ENCODE measurements at places on chromosomes 11 and 22.

DNA sequence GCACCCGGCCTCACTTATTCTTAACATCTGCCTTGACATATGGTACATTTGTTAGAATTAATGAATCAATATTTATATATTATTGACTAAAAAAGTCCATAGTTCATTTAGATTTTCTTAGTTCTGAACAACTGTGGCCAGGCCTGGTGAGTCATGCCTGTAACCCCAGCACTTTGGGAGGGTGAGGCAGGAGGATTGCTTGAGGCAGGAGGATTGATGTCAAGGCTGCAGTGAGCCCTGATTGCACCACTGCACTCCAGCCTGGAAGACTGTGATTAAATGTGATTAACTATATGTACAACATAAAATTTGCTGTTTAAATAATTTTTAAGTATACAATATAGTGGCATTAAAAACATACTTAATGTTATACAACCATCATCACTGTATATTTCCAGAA, 5.6 kb downstream of the UVRAG start:
- DNase-seq = no peak

- no peak for DNase-seq
Measured at GRCh38 chr11:131584785-131585592, 214.6 kb downstream of the NTM start.

GRCh38 chr22:19492504-19493174, 12.9 kb downstream of the CDC45 start:
- DNase-seq = no peak

DNA sequence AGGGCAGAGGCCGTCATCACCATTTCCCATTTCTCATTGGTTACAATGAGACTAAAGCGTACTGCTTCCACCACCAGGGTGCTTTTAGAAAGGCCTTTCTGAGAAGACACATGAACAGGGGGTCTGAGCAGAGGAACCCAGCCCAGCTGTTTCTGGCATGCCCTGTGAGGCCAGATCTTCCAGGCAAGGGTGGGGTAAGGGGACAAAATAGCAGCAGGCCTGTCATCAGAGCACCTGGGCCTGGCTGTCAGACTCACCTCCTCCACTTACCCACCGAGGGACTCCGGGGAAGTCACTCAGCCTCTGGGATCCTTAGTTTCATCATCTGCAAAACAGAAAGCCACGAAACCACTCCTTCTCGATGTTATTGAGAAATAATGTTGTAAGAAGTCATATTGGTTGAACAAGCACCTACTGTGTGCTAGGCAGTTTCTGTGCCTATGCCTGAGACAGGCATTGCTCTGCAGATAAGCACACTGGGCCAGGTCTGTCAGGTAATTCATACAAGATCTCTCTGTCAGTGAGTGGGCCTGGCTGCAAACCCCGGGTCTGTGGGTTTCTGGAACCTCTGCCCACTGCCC, 8.8 kb upstream of the WNT11 start:
- no peak for DNase-seq

DNA sequence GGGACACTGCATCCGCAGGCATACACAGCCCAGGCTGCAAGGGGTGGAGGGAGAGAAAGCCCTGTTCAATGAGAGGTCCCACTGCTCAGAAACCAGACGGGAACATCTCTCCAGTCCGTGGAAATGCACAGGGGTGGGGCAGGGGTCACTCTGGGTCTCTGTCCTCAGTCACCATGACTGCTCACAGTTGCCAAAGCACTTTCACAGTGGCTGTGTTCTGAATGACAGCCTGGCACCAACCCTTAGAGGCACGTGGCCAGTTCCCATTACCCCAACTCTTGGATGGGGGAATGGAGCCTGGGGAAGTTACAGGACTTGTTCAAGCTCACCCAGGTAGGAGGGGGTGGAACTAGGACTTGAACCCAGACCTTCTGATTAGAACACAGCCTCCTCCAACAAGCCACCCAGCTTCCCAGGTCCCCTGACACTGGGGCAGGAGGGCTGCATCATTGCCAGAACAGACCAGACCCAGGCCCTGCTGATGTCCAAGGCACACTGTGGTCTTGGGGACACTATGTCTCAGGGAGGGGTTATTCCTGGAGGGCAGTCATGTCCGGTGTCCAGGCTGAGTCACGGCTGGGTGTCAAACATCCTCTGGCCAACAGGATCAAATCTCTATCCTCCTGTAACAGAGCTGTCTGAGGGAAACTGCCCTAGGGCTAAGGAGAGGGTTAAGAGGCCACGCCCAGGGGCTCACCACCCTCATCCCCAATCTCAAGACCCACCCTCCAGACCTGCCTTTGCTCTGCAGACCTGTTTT, 8.2 kb downstream of the ZNF70 start:
- no peak for DNase-seq

GRCh38 chr11:46315783-46316563, 31.3 kb upstream of the DGKZ start:
- no peak for DNase-seq

DNA sequence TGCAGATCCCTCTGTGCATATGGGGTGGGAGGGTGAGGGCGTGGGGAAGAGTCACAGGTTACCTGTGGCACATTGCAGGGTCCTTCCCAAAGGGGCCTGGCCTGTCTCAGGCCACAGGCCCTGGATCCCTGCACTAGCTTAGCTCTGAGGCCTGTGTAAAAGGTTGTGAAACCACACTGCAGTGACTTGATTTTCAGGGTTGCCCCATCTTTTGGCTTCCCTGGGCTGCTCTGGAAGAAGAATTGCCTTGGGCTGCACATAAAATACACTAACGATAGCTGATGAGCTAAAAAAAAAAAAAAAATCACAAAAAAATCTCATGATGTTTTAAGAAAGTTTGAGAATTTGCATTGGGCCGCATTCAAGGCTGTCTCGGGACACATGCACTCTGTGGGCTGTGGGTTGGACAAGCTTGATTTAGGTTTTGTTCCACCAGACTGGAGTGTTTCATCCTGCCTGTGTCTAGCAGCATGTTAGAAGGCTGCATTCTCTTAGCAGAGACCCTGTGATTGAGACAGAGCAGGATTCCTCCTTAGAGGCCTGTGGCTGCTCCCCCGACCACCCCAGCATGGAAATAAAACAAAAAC, 35.9 kb upstream of the TREH start:
- no peak for DNase-seq

- no peak for DNase-seq
Measured at GRCh38 chr11:115925568-115926090, 421.4 kb upstream of the CADM1 start.

- no peak for DNase-seq
Measured at GRCh38 chr11:65692367-65692766, 19.7 kb upstream of the KAT5 start.

DNA sequence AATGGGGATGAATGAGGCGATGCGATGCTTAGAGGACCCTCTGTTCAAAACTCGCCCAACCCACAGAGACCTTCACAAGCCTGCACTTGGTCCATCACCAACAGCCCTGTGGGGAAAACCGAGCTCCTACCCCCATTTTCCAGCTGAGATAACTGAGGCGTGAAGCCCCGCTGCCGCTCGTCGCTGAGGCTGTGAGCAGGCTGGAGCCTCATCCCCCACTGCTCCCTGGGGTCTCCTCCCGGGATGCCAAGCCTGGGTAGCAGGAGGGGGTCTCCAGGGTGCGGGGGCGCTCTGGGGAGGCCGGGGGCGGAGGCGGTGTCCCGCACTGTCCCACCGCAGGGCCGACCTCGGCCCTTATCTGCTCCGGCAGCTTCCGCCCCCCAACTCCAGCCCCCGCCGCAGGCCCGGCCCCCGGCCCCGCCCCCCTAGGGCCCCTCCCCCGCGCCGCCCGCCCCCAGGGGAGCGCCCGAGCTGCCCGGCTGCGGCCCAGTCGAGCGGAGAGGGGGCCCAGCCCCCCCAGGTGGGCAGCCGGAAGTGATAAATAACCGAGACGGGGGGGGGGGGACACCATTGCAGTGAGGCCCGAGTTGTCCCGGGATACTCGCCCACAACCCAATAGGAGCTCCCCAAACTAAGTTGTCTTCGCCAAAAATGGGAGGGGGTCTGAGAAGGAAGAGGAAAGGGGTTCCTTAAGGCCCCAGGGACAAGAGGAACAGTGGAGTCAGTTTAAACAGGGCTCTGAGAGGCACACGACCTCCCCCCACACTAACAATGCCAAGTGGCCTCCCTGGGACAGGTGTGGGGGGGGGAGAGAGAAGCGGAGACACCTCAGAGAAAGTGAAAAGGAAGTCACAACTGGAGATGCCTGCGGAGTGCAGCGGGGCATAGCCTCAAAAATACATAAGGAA, 8.3 kb upstream of the SLC39A13 start:
- no peak for DNase-seq

DNA sequence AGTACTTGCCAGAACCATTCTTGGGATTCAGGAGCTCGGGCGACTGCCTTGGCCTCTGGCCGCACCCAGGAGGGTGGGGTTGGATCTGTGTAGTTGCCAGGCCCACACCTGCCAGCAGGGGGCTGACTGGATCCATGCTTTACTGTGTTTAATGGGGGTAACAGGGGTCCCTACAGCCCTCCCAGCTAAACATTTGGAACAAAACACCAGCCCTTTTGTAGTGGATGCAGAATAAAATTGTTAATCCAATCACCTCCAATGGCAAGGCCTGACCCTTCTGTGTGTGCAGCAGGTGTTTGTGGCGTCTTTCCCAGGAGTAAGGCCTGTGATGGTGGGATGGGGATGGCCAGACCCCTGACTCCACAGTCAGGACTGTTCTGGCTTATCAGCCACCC, 22.5 kb downstream of the SUN2 start:
- no peak for DNase-seq

GRCh38 chr11:132466983-132467382, 1065.3 kb downstream of the OPCML start:
- DNase-seq = no peak

DNA sequence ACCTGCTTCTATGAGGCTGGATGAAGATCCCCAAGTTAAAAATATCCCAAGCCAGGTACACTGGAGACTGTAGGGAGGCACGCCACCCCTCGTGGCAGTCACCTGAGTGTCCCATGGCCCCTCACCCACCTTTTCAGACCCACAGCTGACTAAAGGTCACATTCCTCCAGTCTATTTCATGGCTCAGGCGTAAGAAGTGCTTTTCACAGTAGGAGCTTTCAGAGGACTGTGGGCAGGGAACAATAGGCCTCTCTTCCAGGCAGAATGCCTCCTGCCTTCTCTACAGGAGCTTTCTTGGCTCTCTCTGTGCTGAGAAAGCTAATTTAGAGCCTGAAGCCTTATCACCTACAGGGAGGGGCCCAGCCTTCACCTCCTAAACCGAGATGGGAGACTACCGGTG, 73.8 kb downstream of the C11orf58 start:
- no peak for DNase-seq
